Glomerular endothelial cell (primary cell): ENCODE measurements at places on chromosomes 7 and 10.

DNA sequence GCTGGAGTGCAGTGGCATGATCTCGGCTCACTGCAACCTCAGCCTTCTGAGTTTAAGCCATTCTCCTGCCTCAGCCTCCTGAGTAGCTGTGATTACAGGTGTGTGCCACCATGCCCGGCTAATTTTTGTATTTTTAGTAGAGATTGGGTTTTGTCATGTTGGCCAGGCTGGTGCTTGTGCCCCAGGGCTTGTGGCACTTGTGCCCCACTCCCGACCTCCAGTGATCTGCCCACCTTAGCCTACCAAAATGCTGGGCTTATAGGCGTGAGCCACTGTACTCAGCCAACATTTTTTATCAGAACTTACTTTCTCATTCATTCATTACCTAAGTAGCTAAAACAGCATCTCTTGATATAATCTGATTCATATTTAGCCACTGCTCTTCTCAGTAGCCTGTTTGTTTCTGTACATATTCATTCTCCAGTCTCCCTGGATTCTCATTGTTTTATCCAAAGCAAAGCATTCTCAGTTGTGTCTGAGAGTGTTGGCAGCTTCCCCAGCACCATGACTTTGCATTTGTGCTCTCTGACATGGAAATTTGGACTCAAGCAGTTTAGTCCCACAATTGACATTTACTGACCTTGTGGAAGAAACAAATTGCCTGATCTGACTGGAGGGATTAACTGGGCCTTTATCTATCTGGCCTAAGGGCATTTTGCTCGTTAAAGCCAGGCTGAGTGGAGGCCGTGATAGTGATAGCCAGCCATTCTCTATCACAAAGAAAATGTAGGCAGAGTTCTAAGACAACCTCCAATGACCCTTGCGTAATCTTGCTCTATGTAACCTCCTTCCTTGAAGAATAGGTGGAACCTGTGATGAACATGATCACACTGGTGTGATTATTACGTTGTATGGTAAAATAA is 44.9 kb downstream of the AKR1B15 start:
- DNase-seq = no peak

DNA sequence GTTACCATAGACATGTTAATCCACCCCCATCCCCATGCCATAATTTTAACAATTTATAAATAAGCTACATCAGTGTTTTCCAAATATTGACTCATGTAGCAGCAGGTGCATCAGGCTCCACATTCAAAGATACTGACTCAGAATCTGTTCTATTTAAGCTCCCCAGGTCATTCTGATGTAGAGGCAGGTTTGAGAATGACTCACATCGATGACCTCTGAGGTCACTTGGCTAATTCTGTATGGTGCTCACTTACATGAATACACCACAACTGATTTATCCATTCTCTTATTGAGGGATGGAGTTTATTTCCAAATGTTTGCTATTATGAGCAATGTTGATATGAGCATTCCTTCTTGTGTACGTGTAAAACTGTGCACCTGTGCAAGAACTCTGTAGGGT is 1159.0 kb downstream of the TYW1 start:
- no peak for DNase-seq

DNA sequence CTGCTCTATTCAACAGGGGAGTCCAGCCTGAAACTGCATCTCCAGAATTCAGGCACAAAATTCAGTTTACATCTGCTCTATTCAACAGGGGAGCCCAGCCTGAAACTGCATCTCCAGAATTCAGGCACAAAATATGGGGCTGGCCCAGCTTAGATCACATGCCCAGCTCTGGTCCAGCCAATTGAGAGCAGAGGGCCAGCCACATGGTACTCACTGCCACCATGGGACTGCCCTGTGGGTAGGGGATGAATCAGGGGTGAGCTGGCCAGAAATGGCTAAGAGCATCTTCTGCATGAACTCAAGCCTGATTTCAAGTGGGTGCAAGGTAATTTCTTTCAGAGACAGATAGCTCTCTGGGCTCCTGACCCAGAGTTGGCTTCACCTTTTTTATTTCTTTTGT is 156.6 kb upstream of the LYZL2 start:
- DNase-seq = no peak

DNA sequence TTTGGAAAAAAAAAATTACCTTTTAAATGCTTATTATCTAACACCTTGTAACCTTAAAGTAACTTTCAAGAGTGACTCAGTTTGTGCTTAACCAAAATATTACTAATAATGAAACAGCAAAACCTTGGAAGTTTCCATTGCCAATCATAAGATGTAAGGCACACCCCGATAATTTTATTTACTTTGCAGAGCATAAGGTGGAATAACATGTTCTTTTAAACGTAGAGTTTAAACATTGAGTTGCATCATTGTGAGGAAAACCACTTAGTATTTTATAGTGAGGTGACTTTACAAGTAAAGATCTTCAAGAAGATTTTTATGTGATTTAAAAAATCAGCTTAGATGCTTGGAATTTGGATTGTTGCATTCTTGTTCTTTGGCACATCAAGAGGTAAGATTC is at the start of gene PNLIPRP3:
TSS of gene PNLIPRP3 (plus strand) at position 177 of the 400 bp plus-strand sequence. CDS start at position 343, 166 bp downstream.
- no peak for DNase-seq

GRCh38 chr10:5685764-5686240 is 1.2 kb downstream of the TASOR2 start:
- no peak for DNase-seq

GRCh38 chr7:5248201-5248885 is 34.4 kb upstream of the SLC29A4 start:
- no peak for DNase-seq

- no peak for DNase-seq
Observed at GRCh38 chr7:133290041-133290440, 37.2 kb downstream of the EXOC4 start.

GRCh38 chr7:25035274-25035673 is 55.3 kb upstream of the OSBPL3 start:
- DNase-seq = no peak

GRCh38 chr10:16901106-16901505 is 83.9 kb upstream of the RSU1 start:
- no peak for DNase-seq

DNA sequence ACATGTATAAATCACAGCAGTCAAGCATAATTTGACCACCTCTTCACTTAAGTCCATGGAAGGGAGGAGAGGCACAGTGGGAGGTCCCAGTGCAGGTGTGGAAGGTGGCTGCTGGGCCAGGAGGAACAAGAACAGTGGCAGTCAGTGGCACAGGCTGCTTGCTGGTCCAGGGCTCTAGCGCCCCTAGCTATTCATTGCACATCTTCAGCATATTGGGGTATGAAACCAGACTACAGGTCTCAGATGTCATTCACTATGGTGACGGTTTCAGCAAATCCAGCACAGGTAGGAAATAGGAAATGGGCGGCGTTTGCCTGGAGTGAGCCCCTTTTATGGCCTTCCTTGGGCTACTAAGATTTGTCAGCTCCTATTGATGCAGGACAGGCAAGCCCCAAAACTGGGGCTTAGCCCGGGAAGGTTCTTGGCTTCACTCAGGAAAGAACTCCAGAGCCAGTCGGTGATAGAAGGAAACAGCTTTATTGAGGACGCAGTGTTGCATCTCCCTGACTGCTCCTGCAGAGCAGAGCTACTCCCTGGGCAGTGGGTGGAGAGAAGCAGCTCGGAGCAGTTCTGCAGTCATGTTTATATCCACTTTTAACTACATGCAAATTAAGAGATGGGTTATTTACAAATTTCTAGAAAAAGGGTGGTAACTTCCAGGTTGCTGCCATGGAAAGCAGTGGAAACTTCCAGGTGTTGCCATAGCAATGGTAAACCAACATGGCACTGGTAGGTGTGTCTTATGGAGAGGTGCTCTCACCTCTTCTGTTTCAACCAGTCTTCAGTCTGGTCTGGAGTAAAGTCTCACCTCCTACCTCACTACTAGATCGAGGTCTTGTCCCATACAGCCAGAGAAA is 608.8 kb downstream of the PARD3 start:
- DNase-seq = no peak

DNA sequence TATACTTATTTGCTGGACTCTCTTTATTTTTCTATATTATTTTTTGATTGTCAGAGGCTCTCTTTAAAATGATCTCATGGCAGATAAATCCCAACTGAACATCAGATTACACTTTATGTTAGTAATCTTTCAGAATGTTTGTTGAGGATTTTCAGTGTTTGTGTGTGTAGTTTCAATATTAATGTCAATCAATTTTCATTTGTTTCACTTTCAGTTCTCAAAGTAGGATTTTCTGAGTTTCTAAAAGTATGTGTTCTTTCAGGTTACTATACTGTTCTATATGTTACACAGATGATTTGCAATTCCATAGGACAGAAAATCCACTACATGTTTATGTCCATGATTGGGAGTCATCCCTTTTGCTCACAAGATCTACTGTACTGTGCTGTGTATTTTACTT is 311.9 kb upstream of the POT1 start:
- DNase-seq = no peak

GRCh38 chr10:105185161-105185560 is 544.1 kb downstream of the SORCS3 start:
- DNase-seq = no peak

GRCh38 chr10:14102056-14102455 is 228.7 kb downstream of the FRMD4A start:
- no peak for DNase-seq

- DNase-seq = no peak
Observed at GRCh38 chr10:11373717-11374171, 237.7 kb downstream of the USP6NL start.
